AG09319 (cell line): ENCODE measurements at places on chromosomes 6 and 20.

GRCh38 chr20:43238833-43239232 lies 49.1 kb upstream of the PTPRT start:
- DNase-seq: no peak

- DNase-seq: no peak
Measured at GRCh38 chr6:125346926-125347563, 45.3 kb upstream of the HDDC2 start.

GRCh38 chr6:89559487-89559886 lies 79.1 kb downstream of the LYRM2 start:
- DNase-seq: no peak

DNA sequence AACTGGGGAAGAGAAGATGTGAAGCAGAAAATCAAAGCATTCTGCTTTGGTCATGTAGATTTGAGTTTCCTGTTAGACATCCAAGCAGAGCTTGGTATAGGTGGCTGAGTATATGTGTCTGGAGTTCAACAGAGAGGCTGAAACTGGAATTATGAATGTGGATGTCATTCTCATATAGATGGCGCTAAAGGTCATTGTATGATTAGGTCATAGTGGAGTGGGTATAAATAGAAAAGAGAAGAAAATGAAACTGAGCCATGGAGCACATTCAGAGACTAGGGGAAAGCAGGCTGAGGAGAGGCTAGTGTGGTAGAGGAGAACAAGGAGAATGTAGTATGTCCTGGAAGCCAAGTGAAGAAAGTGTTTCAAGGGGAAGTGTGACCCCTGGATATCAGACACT lies 295.6 kb upstream of the PLN start:
- DNase-seq: no peak

DNA sequence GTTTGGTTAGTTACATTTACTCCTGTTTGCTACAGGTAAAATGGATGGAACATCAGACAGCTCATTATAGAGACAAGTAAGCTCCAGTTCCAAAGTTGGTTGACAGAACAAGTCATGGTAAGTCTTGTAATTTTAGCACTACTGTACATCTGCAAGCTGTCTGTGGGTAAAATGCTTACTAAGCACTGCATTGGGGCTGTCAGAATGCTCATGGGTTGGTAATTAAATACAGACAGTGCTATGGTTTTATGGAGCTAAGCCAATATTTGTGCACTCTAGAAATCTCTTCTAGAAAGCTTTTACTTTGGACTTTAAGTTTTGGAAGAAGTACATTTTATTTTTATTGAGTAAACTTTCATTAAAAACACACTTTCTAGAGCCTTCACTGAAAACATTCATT lies 419.2 kb upstream of the MMS22L start:
- DNase-seq: no peak

DNA sequence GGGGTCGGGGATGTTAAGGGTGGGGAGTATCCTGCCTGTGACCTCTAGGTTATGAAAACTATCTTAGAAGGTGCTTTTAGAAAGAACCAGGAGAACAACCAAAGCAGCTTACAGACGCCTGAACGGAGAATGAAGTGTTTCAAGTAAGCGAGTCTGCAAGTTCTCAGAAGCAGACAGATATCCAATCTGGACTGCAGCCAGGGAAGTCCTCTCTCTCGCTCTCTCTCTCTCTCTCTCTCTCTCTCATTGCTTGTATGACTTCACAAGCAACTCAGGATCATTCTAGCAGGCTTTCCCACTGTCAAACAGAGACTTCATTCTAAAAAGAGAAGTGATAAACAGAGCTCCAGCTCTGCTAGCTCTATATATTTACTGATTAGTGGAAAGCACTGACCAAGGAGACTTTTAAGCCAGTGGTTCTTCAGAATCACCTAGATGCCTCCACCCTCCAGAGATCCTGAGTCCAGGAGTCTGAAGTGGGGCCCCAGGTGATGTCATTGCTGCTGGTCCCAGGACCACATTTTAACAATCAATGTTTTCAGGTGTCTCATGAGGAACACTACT lies 6.0 kb downstream of the TCF21 start:
- DNase-seq: no peak

DNA sequence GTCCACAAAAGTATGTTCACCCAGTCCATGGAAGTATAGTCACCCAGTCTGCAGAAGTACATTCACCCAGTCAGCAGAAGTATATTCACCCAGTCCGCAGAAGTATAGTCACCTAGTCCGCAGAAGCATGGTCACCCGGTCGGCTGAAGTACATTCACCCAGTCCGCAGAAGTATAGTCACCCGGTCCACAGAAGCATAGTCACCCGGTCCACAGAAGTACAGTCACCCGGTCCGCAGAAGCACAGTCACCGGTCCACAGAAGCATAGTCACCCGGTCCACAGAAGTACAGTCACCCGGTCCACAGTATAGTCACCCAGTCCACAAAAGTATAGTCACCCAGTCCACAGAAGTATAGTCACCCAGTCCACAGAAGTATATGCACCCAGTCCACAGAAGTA lies 8.8 kb downstream of the TCFL5 start:
- DNase-seq: no peak

DNA sequence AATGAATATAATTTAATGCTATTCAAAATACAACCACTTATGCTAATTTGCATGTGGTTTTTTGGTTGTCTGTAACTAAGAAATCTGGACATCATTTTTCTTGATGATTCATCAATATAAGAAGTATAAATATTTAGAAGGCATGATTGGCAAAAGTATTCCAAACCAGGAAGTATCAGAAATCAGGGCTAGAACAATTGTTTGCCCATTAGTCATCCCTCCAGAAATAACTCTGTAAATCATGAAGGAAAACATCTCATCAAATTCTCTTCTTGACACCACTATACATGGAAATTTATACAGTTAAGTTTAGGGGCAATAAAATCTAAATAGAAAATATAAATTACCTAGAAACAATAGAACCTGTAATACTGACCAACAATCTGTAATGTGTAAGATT lies 554.7 kb upstream of the HS3ST5 start:
- DNase-seq: no peak

DNA sequence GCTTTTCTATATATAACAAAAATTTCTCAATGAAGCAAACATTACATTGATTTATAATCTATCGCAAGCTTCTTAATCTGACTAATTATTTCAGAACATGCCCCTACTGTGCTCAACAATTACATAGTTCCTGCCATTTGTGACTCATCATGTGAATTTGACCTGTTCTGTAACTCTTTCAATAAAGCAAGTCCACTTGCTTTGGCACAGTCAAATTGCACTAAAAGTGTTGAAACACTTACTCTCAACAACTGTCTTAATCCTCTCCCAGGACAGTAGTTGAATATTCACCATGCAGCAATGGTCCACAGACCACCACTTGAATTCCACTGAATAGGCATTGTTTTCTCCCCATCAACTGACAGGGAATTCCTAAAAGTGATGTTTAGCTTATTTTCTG lies 67.7 kb upstream of the SPTLC3 start:
- DNase-seq: no peak
